ENCODE measurements at places on chromosomes 6 and 20. TPM values are rescaled to one million over a fixed set of nuclear protein-coding genes. Genes with fewer than 3 reads are reported as not detected.

Gene TGM3
- total RNA-seq: not detected

GRCh38 chr6:10184371-10185227 is 230.3 kb downstream of the TFAP2A start:
- no peak for DNase-seq

DNA sequence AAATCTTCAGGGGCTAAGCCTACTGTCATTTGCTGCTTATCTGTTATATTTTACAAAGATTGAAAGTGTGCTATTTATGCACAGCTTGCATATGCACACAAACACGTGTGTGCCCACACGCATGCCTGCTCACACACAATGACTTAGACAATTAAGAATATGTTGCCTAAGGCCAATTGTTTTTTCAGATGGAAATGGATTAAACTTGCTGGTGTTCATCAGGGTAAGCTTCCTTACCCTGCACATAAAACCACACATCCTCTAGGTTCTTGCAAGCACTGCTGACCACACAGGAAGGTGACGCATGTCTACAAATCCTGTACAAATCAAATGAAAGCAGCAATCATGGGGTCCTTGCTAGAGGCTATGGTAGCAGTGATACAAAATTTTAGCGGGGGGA is 58.4 kb downstream of the GJA10 start:
- peak; percentile 69 for DNase-seq

DNA sequence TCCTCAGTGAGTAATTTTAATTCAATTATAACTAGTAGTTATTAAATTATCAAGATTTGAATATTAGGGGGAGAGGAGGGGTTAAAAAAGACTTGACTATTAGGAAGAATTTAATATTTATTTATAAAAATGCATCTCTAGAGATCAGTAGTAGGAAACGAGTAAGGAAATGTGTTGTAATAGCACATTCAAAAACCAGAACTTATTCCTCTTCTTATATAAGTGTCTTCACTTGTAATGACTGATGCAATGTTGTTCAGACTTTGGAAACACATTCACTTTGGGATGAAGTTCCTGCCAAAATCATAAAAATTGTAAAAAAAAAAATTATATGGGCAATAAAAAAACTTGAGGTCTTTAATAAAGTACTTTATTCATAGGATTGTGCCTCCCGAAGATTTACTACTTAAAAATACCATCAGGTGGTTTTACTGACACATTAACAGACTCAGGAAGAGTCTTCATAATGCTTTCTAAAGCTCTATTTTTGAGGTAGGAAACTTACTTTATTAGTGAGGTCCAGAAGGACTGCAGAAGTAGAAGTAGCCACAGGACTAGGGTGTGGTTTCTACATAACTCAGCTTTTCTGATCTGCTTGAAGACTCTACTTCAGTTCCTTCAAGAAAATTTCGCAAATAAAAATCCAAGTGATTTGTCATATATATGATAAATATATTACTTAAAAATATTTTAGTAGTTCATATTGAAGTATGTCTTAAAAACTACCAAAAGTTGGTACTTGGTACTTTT is 59.8 kb downstream of the CCDC170 start:
- DNase-seq: no peak

- DNase-seq: no peak
Measured at GRCh38 chr20:53950031-53950430, 120.4 kb downstream of the BCAS1 start.

- no peak for DNase-seq
Measured at GRCh38 chr6:25579391-25579883, 72.6 kb upstream of the SCGN start.

GRCh38 chr6:3307436-3307835 is 48.7 kb downstream of the PSMG4 start:
- DNase-seq: no peak

DNA sequence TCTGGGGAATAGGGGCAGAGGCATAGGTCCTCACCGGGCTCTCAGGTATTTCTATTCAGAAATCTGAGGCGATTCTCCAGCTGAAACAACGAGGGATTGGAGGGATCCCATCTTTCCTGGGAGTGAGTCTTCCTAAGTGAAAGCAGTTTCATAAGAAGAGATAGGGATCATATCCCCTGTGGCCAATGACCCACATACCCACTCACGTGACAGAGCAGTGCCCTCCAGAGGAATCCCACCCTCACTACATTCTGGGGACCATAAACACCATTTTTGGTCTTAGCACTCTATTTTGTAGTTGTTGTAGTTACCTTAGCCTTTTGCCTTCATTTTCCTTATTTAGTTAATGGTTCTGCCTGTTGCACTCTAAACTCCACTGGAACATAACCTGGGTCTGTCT is 121.1 kb downstream of the GPR63 start:
- no peak for DNase-seq

DNA sequence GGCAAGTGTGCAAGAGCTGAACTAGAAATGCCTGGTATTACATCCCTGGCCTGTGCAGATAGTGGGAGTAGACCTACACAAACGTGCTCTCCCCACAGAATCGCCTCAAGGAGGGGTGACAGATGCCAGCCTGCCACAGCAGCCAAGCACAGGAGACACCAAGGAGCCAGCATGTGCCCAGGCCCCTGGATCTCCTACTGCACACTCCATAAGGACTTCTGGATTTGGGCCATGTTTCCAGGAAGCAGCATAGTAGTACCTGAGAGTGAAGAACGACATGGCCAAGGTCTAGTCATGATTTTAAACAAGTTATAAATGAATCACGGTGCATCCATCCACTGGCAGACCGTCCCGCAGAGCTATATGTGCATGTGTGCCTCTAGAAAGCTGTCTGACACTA is 232.2 kb downstream of the SYNDIG1 start:
- no peak for DNase-seq

All from dermis blood vessel endothelial cell (primary cell).